ENCODE measurements at places on chromosomes 6 and 20.
A peak's percentile ranks its signal among the peaks of the same experiment; 100 is the strongest.

- no peak for DNase-seq
Measured at GRCh38 chr6:132246632-132247270, 154.5 kb downstream of the MOXD1 start.

- DNase-seq, result no peak
Measured at GRCh38 chr6:6619021-6619794, 30.7 kb downstream of the LY86 start.

DNA sequence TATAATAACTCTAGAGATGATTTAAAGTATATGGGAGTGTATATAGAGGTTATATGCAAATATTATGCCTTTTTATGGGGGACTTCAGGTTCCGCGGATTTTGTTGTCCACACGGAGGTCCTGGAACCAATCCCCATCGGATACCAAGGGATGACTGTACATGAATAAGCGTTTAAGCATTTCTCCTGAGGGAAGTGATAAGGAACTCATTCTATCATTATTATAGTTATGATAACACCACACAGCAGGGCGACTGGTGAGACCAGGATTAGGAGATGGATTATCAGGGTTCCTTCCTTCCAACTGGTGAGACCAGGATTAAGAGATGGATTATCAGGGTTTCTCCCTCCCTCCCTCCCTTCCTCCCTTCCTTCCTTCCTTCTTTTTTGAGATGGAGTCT, 6.6 kb downstream of the ECI2 start:
- DNase-seq, result no peak

DNA sequence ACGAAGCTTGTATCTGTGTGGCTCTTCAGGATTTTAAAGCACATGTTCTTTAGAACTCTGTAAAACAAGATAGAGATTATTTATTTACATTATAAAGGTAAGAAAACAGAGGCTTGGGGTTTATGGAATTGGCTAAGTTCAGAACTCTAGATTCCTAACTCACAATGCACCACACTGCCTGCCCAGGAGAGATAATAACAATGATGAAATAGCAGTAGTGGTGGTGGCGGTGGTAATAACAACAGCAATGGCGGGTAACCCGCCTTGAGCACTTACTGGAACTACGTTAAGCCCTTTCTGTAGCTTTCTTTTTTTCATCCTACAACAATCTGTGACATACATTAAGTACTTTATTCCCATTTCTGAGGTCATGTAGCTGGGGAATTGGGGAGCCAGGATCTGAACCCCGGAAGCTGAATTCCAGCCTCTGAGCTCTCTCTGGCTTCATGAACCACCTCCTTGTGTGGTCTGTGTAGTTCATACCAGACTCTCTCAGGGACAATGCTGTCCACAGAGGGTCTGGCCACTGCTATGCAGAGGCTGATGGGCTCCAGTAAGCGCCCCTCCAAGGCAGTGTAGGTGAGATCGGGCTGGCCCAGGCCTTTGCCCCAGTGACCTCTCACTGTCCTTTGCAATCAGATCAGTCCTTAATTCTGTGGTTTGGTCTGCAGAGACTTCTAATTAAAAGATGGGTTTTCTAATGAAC, 260.9 kb downstream of the SLC24A3 start:
- no peak for DNase-seq

DNA sequence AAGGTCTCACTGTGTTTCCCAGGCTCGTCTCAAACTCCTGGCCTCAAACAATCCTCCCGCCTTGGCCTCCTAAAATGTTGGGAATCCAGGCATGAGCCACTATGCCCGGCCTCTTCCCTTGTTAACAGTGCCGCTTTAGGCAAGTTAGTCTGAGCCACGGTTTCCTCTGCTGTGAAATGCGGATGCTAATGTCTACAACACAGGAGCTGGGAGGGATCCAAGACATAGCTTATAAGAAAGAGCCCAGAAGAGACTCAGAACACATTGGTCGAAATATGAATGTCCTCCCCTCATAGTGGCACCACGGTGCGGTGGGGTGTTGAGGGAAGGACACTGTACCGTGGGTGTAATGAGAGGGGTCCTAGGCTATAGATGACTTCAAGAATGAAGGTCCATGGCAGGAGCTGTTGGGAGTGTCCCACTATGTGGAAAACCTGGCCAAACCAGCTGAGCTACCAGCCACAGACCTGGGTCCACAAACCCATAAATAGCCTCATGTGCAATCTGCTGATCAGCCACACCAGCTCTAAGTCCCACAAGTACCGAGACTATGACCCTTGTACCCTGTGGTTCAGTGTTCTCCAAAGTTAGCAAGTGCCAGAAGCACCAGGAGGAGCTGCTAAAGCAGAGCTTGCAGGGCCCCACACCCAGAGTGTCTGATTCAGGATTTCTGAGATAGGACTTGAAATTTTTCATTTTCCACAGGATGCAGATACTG, 57.8 kb upstream of the ZFAND3 start:
- no peak for DNase-seq

DNA sequence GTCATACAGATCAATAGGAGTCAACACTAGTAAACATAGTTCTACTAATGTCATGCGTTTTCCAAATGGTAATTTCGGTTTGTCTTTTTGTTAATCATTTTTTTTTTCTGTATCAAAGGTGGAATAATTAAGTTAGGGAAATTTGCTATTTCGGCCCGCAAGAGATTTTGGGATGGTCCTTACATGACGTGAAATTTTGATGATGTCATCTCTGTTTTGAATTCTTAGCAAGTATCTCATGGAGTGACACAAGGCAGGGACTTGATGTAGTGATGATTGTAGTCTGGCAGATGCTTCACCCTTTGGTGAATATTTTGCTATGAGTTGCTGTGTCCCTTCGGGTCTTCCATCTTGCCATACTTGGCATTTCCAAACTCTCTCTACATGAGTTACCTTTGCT, 608.0 kb downstream of the BCKDHB start:
- DNase-seq, result no peak

GRCh38 chr6:73739096-73739495, 43.1 kb downstream of the CD109 start:
- no peak for DNase-seq

- DNase-seq, result no peak
Measured at GRCh38 chr6:24972311-24972958, 36.7 kb upstream of the RIPOR2 start.

GRCh38 chr20:63494420-63495166, 4.3 kb downstream of the EEF1A2 start:
- no peak for DNase-seq

- DNase-seq, result no peak
Measured at GRCh38 chr20:32282461-32282860, 5.0 kb downstream of the KIF3B start.

- peak; percentile 18 for DNase-seq
Measured at GRCh38 chr20:3239026-3239866, at the start of gene SLC4A11. TSS of gene SLC4A11 (minus strand) at chr20:3239190. CDS start at chr20:3239137, 53 bp downstream.

DNA sequence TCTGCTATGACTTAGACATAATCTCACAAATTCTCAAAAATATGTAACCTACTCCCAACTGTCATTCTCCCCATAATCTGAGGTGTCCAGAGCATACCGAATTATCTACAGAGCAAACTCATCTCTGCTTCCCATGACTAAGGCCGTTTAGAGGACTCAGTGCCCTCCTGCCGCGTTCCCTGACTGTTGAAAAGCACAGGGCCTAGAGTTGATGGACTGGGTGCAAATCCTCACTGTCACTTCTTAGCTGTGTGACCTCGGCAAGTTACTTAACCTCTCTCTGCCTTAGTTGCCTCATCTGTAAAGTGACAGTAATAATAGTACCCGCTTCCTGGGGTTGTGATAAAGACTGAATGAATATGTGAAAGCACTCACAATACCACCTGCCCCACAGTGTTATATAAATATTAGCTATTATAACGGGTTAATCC, 4.7 kb upstream of the TUBB2A start:
- no peak for DNase-seq

DNA sequence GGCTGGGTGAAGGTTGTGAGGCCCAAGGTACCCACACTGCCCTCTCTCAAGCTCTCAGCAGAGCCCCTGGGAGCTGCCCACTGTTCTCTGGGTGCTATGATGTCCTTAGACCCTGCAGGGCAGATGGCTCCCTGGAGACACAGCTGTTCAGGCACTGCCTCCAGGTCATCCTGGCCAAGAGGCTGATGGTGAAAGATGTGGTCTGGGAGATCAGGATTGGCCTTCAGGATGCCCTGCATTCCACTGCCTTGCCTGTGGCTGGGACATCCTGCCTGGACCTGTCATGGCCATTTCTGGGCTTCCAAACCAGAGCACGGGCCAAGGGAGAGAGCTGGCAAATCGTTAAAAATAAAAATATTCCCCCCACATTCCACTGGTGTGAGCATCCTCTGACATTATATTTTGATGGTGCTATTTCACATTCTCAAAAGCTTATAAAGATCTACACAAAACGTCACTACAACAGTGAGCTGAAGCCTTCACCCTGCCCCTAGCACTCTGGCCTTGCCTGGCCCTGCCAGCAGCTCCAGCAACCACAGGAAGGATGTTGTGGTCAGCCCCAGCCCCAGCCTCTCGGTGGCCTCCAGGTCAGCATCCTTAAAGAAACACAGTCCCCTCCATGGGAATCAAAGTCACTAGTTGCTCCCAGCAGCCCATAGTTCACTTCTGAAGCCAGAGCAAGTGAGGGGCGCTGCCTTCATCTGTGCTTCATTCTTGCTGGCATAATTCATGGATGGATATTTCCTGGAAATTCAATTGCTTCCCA, 13.5 kb upstream of the KCNK16 start:
- DNase-seq, result no peak

- no peak for DNase-seq
Measured at GRCh38 chr6:1135726-1136414, 176.0 kb upstream of the FOXQ1 start.

DNA sequence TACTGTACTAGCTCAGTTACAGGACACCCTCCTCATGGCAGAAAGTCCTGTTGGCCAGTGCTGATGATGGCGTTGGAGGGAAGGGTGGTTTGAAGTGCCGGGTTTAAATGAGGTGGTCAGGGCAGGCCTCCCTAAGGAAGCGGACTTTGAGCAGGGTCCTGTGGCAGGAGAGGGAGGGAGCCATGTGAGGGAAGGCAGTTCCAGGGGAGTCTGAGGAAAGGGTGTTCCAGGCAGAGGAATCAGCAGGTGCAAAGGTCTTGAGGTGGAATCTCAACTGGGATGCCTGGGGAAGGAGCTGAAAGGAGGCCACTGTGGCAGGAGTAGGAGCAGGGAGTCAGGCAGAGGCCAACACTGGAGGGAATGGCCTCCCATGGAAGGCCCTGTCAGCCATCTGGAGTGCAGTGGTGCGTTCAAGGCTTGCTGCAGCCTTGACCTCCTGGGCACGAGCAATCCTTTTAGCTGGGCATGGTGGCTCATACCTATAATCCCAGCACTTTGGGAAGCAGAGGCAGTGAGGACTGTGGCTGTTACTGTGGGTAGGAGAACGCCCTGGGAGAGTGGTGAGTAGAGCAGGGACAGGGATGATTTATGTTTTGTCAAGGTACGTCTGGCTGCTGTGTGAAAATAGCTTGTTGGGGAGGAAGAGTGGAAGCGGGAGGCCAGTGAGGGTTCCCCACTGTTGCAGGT, 26.2 kb downstream of the VSTM2L start:
- no peak for DNase-seq

DNA sequence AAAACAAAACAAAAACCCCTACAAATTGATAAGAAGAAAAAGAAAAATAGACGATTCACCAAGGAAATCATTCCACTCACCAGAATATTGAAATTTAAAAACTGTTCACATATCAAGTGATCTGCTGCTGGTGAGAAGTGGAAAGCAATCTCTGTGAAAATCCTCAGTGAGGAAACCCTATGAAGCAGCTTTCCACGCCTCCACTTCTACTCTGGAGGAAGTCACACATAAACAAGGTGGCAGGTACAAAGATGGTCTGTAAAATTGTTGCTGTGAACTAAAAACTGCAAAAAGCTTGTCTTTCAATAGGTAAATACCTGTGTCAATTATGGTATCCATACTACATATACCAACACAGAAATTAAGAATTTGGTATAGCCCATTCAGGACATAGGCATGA, 18.5 kb downstream of the CD164 start:
- no peak for DNase-seq

- no peak for DNase-seq
Measured at GRCh38 chr6:27994616-27995015, 37.6 kb downstream of the OR2B6 start.

DNA sequence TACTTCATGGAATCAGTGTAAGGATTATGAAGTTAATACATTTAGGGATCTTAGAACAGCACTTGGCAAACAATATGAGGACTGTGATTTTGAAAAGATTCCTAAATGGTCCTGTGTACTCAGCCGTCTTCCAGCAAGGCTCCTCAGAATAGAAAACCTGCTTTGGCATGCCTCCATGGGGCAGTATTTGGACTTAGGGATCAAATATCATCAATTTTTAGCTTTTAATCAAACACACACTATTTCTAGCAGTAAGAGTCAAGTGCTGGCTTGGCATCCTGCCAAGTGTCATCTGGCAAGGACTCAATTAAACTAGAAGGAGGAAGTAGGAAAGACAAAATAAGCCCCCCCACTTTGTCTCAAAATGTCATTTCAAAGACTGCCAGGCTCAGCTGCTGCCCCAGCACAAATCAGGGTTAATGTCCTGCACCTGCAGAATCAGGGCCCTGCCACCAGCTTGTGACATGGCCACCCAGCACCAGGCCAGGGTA, 40.8 kb downstream of the IYD start:
- no peak for DNase-seq

GRCh38 chr6:166839569-166839968, 116.8 kb downstream of the RNASET2 start:
- no peak for DNase-seq

GRCh38 chr6:26552640-26553188, 14.5 kb downstream of the HMGN4 start:
- no peak for DNase-seq

GRCh38 chr6:107345393-107345792, 114.0 kb downstream of the PDSS2 start:
- no peak for DNase-seq

GRCh38 chr20:59165891-59166709, 2.5 kb downstream of the ZNF831 start:
- no peak for DNase-seq
